Fibroblast of the aortic adventitia (primary cell): ENCODE measurements at places on chromosomes 6 and 20. TPM values are rescaled to one million over a fixed set of nuclear protein-coding genes. Genes with fewer than 3 reads are reported as not detected.

Gene SPATS1
- total RNA-seq, result not detected in 2 replicates

Gene BCAS1
- 0.09 and 2.3 TPM in 2 replicates for total RNA-seq

Gene PLAGL1
- 18.5 and 35.2 TPM in 2 replicates for total RNA-seq

Gene LY86
- not detected in 2 replicates for total RNA-seq

Gene PKIB
- total RNA-seq, result 0.57 and 3.1 TPM in 2 replicates

Gene TCF19
- total RNA-seq, result 4.2 and 46.3 TPM in 2 replicates
